LoVo (cell line): ENCODE measurements at places on chromosomes 3 and 15.

- DNase-seq: no peak
These were observed 15.6 kb downstream of the MEX3B start for GRCh38 chr15:82030176-82030575.

DNA sequence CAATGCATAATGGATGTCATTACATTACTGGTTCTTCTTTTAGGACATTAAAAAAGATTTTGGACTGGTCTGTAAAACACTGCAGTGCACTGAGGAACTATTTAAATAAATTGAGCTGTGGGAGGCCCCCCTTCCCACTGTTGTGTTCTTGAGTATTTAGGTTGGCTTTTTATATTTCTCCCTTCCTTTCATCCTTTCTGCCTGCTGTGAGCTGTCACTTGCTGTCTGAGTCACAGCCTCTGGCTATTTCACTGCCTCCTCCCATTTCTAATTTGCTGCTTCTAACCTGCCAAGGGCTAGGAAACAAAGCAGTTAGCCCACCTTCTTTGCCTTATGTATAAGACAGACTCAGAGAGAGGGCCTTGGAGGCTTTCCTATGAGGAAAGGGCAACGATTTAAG lies 89.0 kb upstream of the FNDC3B start:
- DNase-seq: peak; percentile 23

DNA sequence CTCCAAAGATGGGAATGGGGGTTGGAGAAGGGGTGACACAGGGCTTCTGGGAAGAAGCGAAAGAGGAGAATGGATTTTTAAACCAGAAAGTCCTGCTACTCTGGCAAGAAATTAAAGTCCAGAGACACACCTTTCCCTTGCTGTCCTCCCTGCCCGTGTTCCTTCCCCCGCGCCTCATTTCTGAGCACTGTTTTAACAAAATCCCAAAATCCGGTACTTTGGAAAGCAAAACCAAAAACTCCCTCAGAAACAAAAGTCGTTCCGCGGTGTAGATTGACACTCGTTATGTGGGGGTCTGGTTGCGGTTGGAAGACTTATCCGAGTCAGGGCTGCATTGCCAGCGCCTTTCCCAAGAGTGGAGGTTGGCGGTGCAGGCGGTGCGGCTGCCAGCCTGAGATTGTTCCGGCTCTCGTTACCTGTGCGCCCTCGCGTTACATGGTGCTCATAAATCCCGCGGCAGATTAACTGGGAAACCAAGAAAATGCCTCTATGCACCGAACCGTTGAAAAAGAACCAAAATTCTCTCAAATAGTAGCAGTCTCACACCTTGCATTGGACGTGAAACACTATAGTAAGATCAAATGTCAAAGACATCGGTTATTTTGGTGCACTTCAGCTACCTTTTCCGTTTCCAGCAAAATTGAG lies 217.7 kb downstream of the MEIS2 start:
- no peak for DNase-seq

DNA sequence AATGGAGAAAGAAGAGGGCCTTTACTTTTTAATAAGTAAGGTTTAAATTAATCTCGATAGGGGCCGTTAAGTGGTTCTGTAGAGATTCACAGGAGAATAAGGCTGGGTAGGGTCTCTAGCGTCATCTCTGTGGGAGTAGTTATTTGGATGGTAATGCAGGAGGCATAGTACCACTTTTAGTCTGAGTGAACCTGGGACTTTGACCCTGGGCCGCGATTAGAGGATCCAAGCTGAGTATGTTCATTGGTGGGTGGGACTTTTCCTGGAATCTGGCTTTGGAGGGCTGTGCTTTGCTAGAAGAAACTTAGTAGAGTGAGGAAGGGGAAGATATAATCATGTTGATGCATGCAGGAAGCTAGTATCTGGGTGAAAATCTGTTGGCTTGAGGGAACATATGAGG lies 4.0 kb downstream of the LPP start:
- DNase-seq: peak; percentile 42

DNA sequence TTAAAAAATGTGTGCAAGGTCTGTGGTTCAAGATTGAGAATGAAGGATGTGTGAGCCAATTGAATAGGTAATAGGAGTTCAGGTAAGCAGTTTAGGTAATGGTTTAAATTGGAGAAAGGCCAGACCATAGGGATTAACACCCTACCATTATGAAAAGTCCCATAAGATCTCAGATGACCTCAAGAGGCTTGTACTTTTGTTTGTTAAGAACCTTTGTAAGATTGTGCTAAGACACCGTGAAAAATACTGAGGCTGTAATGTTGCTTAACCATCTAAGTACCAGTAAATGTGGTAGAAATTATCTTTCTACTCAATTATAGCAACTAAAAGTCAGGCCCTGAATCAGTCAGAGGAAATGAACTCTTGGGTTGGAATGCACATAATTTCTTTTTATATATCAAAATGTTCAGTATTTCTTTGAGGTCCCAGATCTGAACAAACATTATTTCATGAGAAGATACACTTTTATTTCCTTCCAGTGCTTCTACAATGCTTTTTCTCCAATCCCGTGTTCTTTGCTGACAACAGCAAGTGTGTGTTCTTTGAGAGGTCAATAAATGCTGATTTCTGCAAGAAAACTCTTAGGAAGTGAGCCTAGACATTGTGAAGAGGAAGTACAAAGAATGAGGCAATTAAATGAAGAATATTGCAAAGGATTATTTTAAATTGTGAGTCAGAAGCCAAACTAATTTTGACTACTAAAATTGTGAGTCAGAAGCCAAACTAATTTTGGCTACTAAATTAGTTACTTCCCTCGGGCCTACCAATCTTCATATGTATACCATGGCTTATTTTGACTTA lies 66.4 kb downstream of the TCF12 start:
- no peak for DNase-seq

GRCh38 chr15:65195548-65195923 lies 10.4 kb upstream of the CLPX start:
- no peak for DNase-seq

DNA sequence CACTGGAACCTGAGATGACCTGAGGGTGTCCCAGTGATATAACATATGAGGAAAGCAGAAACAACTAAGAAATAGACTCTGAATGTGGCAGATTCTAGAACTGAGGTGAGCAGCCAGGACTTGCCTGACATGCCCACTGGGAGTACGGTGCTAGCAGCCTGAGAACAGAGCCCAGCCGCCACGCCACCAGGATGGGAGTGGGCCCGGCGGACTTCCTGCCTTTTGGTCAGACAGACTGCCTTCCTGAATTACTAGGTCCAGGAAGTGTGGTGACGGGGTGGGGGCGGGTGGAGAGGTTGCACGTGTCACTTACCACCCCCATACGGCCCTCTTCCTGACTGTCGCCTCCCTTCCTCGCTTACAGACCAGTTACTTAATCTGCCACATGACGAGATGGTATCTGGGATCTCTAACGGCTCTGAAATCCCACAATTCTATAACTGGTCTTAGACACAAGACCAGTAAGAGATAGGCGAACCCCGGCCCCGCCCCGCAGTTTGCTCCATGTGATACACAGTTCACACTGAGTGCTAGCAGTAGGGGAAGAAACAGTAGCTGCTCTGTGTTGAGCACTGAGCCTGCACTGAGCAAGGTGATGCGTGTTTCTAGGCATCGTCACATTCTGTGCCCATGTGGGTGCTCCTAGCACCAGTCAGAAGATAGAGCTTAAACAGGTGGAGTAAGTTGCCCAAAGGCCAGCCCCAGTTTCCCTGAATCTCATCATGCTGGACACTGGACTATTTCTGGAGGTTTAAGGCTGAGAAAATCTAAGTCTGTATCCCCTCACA lies 95.7 kb downstream of the CPN2 start:
- DNase-seq: no peak

DNA sequence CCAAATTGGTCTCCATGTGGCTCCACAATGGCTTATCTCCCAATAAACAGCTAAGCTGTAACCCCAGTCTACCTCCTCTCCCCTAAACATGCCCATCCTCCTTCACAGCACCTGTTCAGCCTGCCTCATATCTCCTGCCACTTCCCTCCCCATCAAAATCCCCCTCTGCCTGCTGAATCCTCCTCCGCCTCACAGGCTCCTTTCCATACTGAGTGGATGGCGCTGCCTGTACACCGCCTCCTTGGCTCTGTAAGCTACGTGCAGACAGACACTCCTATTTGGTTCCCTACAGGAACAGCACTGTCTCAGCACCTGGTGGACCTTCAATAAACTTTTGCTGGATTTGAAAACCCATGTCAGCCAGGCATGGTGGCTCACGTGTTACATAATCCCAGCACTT lies 53.7 kb downstream of the ADCY5 start:
- no peak for DNase-seq

- DNase-seq: no peak
These were observed 52.5 kb upstream of the ATP2B2 start for GRCh38 chr3:10557781-10558373.

DNA sequence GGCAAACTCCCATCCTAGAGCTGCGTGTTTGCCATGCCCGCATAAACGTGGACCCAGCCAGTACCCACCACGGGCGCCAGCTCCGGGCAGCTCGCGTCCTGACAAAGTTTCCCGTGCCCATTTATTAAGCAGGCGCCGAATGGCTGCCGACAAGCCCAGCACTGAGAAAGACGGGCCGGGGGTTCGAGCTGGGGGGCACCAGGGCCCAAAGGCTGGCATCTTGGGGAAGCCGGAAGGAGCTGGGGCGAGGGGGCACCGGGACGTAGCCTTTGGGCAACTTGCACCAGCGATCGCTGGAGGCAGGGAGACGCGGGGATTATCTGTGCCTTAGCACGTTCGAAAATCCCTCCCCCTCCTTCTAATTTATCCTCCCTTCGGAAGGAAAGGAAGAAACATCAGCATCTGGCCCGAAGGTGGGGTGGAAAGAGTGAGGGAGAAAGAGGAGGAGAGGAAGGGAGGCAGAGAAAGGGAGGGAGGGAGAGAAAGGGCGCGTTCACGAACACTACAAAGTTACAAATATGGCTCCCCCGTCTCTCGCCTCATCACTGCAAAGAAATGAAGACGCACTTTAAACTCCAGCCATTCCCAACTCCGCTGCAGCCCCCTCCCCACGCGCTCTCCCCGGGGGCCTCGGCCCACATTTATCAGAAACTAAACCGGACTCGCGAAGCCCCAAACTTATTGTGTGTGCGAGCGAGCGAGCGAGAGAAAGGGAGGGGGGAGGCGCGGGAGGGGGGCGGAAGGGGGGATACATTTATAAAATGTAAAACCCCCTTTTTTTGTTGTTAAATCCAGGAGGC lies 1.0 kb downstream of the ANP32A start:
- peak; percentile 26 for DNase-seq

GRCh38 chr15:91264651-91265351 lies 164.7 kb downstream of the SV2B start:
- no peak for DNase-seq

DNA sequence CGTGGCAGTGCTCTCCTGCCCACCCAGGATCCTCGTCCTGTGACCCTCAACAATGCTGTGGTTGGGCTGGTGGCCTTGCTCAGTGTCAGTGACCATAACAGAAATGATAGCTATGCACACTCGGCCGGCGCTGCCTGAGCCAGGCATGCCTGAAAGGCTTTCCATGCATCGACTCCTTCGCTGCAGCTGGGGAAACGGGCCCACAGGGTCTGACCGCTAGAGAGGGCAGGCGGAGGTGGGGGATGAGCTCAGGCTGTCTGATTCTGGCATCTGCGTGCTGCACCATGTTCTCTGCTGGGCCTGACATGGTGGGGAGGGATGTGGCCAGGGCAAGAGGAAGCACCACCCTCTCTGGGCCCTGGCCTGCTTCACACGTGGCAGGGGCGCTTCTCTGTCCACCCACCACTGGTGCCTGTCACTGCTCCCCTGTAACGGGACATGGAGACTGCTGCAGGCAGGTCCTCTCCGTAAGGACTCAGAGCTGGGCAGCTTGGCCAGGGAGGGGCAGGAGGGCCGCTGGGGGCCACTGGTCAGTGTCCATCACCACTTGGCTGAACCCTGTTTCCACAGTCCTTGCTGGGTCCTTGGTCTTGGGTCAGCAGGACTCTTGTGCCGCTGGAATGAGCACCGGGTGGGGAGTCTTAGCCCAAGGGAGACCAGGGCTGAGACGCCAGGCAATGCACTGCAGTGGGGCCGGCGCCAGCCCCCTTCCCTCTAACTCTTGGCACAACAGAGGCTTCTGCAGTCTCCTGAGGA lies 64.1 kb upstream of the RPL32 start:
- no peak for DNase-seq

DNA sequence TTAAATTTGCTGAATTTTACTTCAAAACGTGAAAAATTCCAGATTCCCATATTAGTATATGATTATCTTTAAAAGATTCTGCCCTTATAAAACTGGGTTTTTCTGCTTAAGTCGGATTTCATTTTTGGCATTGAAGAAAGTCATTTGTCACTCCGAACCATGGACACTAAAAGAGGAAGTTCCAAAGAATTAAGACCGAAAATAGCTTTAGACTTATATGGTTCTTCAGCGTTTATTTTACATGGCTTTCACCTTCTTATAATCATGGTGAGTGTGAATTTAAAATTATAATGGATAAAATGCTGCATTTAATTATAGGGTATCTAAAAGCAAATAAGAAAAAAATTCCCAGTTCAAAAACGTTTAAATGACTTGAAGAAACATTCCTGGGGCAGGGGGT lies 1.0 kb downstream of the C3orf38 start:
- DNase-seq: no peak

DNA sequence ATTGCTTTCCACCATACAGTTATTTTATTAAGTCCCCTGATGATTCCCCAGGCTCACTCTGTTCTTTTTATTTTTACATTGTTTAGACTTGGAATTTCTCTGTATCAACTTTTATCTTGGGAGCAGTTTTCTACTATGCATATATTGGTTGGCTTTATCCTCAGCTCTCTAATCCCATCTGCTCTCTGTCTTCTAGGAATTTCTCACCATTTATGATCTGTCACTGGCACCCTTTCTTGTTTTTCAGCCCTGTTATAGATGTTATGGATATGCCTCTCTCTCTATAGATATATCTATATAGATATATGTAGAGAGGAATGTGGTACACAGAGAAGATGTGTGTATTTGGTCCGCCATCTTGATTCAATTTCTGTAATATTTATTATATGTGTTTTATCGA lies 90.5 kb downstream of the SH3GL3 start:
- DNase-seq: no peak

DNA sequence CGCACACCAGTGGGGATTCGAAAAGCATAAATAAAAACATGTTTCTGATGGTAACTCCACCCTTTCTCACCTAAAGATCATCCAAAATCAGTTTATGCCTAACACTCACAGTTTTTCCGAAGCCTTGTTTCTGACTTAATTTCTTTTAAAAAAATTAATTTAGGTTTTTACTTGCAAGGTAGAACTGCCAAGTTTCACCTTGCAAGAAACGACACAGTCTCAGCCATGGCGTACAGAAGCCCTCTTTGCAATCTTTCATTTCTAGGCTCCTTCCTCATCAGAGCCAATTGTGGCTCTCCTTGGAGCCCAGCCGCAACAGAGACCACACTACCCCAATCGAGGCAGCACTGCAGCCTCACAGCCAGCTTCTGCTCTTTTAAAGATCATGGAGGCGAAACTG lies 31.0 kb upstream of the FEZF2 start:
- DNase-seq: no peak

DNA sequence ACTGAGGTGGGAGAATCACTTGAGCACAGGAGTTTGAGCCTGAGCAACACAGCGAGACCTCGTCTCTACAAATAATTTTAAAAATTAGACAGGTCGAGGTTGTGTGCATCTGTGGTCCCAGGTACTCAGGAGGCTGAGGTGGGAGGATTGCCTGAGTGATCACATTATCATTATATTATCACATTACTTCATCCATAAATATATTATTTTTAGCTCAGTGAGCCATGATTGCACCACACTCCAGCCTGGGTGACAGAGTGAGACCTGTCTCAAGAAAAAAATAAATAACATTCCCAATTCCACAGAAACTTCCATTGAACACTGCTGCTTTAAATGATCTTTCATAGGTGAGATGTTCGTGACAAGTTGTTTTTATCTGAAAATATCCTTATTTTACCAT lies 21.8 kb downstream of the GABPB1 start:
- no peak for DNase-seq

- DNase-seq: no peak
These were observed 74.5 kb downstream of the PLCH1 start for GRCh38 chr3:155670335-155670734.
